ENCODE measurements at places on chromosomes 16 and 17. TPM values are rescaled to one million over a fixed set of nuclear protein-coding genes. Genes with fewer than 3 reads are reported as not detected.
A peak's percentile ranks its signal among the peaks of the same experiment; 100 is the strongest.

The ALOX15B gene
- 3.9 TPM for total RNA-seq

The SLC5A11 gene
- total RNA-seq: 0.14 TPM

The SUMO2 gene
- total RNA-seq: 109 TPM

The GNGT2 gene
- total RNA-seq: 3.9 TPM

The TRPV3 gene
- total RNA-seq: 0.36 TPM

DNA sequence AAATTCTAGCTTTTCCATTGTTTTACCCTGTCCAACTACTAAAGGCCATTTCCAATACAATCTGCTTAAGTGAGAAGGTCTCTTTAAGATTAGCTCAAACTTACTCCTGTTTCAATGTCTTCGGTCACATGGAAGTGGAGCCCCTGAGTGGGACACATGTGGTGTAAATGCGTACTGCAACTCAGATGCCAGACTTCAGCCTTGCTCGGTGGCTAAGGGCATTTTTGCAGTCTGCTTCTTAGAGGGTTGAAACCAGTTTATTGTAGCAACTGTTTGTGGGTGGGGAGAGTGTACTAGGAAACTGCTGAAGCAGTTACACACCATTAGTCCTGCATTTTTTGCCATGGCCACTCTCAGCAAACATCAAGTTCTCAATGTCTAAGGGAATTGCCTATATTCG, 140.6 kb downstream of the PARN start:
- no peak for DNase-seq
- no peaks in the 10 kb centered on the region for H3K27me3 ChIP-seq
- no peaks in the 10 kb centered on the region for H3K4me1 ChIP-seq
- H3K27ac ChIP-seq: no peak overlapping the region

DNA sequence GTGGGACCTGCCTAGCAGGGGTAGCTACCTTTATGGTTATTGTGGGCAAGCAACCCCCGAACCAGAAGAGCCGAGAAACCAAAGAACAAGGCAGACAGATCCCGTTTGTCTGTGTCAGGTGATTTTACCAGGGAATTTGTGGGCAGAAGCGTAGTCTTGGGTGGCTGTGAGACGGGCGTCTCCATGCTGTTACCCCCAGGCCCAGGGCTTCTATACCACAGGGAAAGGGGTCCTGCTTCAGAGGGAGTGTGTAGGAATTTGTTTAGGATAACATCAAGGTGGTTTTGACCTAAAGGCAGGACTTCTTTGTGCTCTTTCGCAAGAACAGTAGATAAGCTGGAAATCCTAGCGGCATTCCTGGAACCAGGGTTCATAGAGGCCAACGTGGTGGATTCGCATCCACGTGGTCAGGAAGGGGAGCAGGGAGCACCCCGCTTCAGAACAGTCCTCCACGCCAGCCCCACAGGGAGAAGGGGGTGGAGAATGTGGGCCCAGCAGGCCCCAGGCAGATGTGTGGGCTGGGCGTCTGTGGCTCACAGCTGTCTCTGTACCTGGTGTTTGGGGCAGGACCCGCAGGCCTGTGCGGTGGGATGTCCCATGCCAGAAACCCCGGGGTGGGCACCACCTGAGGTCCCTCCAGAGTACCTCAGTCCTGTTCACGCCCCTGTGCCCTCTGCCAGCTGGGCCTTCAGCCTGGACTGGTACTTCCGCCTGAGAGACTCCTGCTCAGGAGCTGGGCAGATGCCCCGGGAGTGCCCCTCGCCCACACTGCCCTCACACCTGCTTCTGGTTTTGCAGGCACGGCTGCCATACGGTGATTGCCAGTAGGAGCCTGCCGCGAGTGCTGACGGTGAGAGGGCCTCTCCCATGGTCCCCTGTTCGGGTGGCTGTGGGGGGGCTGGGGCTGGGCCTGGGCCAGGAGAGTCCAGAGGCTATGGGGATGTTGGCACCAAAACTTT, 4.1 kb downstream of the DECR2 start:
- H3K4me1 ChIP-seq: peaks cover 13% of the 10 kb centered on the region
- no peak overlapping the region for H3K4me3 ChIP-seq
- H3K27ac ChIP-seq: no peak overlapping the region
- no peaks in the 10 kb centered on the region for H3K27me3 ChIP-seq
- no peak for DNase-seq

DNA sequence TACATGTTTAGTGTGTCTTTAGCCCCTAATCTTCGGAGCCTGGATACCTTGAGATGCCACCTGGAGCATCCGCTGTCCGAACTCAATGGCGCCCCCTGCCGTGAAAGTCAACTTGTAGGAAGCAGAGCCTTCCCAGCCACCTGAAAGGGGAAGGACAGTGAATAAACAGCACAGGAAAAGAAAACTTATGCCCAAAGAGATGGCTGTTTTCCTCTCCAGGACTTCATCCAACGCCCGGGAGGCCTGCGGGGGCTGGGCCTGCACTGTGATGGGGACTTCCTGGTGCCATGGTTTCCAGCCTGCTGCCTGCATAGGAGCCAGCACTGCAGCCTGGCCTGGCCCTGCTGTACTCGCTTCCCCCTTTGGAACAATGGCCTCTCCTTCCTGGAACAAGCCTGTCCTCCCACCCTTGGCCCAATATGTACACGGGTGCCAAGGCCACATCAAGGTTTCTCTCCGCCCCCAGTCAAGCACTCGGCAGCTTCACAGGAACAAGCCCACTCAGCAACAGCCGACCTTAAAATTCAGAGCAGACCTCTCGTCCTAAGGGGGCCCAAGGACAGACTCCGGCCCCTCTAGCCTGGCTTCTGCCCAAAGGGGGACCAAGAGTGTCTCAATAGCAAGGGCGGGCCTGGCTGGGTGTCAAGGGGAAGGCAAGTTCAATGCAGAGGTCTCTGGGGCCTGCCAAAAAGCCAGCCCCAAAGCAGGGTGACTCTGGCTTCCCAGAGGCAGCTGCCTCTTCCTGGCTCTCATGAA, 4.5 kb upstream of the UNC13D start:
- H3K4me3 ChIP-seq: no peak overlapping the region
- H3K4me1 ChIP-seq: peaks cover 64% of the 10 kb centered on the region
- H3K27me3 ChIP-seq: no peaks in the 10 kb centered on the region
- H3K27ac ChIP-seq: peak overlapping the region; percentile 34
- DNase-seq: peak; percentile 82

- no peaks in the 10 kb centered on the region for H3K27me3 ChIP-seq
- H3K36me3 ChIP-seq: no peaks in the 10 kb centered on the region
- H3K4me1 ChIP-seq: peaks cover 33% of the 10 kb centered on the region
- no peak overlapping the region for H3K4me3 ChIP-seq
- no peak for DNase-seq
- no peak overlapping the region for H3K27ac ChIP-seq
These were observed 101.8 kb downstream of the PARN start for GRCh38 chr16:14528306-14528705.

DNA sequence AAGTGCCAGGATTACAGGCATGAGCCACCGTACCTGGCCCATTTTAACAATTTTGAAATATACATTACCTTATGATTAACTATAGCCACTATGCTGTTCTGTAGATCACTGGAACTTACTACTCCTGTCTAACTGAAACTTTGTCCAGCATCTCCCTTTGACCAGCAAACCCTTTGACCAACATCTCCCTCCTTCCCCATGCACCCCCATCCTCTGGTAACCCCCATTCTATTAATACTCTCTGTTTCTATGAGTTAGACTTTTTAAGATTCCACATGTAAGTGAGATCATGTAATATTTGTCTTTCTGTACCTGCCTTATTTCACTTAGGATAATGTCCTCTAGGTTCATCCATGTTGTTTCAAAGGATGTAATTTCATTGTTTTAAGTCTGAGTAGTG, 178.0 kb downstream of the MSI2 start:
- H3K27ac ChIP-seq: no peak overlapping the region
- no peak for DNase-seq
- no peaks in the 10 kb centered on the region for H3K36me3 ChIP-seq
- no peaks in the 10 kb centered on the region for H3K27me3 ChIP-seq

DNA sequence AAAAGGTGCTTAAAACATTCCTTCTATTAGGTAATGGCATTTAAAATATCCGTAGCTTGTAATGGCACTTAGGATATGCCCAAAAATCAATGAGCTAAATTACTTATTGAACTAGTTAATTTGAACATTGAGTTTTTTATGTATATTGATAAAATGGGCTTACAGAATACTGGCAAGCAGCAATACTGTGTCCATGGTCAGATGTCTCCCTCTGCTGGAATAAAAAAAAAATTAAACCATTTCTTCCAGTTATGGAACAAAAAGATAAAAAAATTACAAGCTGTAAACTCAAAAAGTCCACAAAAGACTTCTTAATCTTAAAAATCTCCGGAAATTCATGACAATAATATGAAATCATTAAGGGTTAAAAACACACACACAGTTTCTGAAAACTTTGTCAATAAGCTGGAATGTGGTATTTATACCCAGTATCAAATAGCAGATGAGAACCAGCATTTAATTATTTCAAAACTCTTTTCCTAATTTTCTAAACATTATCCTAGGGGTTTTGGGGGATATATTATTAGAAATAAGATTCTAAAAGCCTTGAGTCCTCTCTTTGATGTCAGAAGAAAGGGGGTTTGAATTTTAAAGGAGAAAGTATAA, 21.5 kb upstream of the PSMD7 start:
- no peaks in the 10 kb centered on the region for H3K4me1 ChIP-seq
- H3K4me3 ChIP-seq: no peak overlapping the region
- H3K27ac ChIP-seq: no peak overlapping the region
- no peaks in the 10 kb centered on the region for H3K36me3 ChIP-seq

DNA sequence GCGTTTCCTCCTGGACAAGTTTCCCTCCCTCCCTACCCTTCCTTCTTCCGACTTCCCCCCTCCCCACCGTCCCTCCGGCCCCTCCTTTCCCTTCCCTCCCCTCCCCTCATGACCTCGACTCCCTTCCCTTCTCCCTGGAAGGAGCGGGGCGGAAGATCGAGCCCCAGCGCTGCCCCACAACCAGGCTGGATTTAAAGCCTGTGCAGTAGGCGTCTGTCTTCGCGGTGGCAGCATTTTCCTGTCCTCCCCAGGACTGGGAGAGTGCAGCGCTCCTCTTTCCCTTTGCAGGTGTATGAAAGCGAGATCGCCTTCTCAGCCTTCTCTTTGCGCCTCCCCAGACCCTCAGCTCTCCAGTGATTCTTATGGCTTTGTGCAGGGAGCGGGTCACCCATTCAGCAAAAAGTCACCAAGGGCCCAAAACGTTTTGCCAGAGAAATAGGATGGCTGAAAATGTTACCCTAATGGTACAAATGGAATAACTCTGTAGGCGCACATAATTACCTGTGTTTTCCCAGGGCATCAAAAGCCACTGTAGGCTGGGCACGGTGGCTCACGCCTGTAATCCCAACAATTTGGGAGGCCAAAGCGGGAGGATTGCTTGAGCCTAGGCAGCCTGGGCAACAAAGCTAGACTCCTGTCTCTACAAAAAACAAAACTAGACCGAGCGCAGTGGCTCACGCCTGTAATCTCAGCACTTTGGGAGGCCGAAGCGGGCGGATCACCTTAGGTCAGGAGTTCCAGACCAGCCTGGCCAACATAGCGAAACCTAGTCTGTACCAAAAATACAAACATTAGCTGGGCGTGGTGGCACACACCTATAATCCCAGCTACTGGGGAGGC, 40.8 kb downstream of the SLFN12L start:
- no peak for DNase-seq
- no peak overlapping the region for H3K27ac ChIP-seq
- peaks cover 58% of the 10 kb centered on the region for H3K27me3 ChIP-seq
- H3K36me3 ChIP-seq: no peaks in the 10 kb centered on the region
- no peak overlapping the region for H3K4me3 ChIP-seq

- no peaks in the 10 kb centered on the region for H3K27me3 ChIP-seq
- no peak for DNase-seq
- no peak overlapping the region for H3K27ac ChIP-seq
- H3K4me3 ChIP-seq: no peak overlapping the region
- H3K36me3 ChIP-seq: no peaks in the 10 kb centered on the region
These were observed 259.8 kb downstream of the CPPED1 start for GRCh38 chr16:12543700-12544476.

DNA sequence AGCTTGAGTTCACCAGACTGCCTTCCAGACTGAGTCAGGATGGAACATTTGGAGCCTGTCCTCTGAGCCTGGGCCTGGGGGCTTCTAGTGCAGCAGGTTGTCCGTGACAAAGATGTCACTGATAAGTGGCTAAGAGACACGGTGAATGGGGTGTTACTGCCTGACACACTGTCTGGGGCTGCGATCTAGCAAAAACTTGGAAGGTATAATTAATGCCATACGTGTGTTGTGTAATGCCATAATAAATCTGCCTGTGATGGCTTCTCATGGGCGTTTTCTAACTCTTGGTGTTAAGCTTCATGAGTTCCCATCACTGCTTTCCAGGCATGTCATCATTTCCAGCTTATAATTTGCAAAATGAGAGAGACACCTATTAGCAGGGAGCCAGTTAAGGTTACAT, 215.4 kb downstream of the UTP18 start:
- no peak overlapping the region for H3K27ac ChIP-seq
- no peak overlapping the region for H3K4me3 ChIP-seq
- H3K4me1 ChIP-seq: no peaks in the 10 kb centered on the region

DNA sequence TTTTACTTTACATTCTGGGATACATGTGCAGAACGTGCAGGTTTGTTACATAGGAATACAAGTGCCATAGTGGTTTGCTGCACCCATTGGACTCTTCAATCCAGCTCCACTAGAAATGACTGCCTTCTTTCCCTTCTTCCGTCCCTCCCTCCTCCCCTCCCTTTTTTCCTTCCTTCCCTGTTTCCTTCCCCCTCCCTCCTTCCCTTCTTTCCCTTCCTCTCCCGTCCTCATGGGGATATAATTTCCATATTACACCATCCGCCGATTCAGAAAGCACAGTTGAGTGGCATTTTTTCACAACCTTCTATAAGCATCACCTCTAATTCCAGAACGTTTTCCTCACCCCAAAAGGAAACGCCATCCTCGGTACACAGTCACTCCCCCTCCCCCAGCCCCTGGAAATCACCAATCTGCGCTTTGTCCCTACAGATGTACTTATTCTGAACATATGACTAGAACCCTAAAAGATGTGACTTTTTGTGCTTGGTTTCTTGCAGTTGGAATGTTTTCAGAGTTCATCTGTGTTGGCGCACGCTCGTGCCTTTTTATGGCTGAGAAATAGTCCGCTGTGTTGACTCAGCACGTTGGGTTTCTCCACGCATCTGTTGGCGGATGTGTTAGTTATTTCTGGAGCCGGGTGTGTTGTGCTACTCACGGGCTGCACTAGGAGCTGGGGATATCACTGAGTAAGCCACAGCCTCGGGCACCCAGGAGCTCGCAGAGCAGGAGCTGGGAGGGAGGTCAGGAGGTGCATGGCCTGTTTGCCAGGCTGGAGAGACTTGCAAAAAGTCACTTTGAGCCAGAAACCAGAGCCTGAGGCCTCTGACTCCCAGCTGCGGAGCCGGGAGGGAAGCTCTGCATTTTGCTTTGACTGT, 336.4 kb downstream of the SEC14L1 start:
- H3K4me1 ChIP-seq: peaks cover 100% of the 10 kb centered on the region
- H3K27me3 ChIP-seq: no peaks in the 10 kb centered on the region
- no peak overlapping the region for H3K4me3 ChIP-seq
- H3K36me3 ChIP-seq: peaks cover 3% of the 10 kb centered on the region

GRCh38 chr16:11586856-11587642, at the start of gene LITAF:
LITAF (minus strand) TSS chr16:11586919; CDS start chr16:11556730, 30,189 bp downstream.
- peak within 1 kb of the TSS; percentile 89 for H3K27ac ChIP-seq
- peaks cover 14% of the 10 kb centered on the region for H3K4me1 ChIP-seq
- peak; percentile 81 for DNase-seq
- peak within 1 kb of the TSS; percentile 76 for H3K4me3 ChIP-seq
- H3K27me3 ChIP-seq: no peaks in the 10 kb centered on the region

GRCh38 chr16:47905771-47906170, 250.0 kb downstream of the ABCC12 start:
- no peaks in the 10 kb centered on the region for H3K4me1 ChIP-seq
- no peak overlapping the region for H3K4me3 ChIP-seq
- no peaks in the 10 kb centered on the region for H3K27me3 ChIP-seq
- H3K36me3 ChIP-seq: no peaks in the 10 kb centered on the region
- no peak overlapping the region for H3K27ac ChIP-seq
- DNase-seq: no peak

GRCh38 chr16:74521691-74522090, 85.2 kb downstream of the GLG1 start:
- no peak overlapping the region for H3K4me3 ChIP-seq
- DNase-seq: no peak
- H3K27me3 ChIP-seq: no peaks in the 10 kb centered on the region
- H3K4me1 ChIP-seq: no peaks in the 10 kb centered on the region
- no peak overlapping the region for H3K27ac ChIP-seq
